Activated CD4-positive, alpha-beta T cell treated with anti-CD3 and anti-CD28 coated beads, Interleukin-2, amount 10 ng/mL, durations not matched to agents 24 days and 14 days (primary cell): ENCODE measurements at places on chromosomes 6 and 20. TPM values are rescaled to one million over a fixed set of nuclear protein-coding genes. Genes with fewer than 3 reads are reported as not detected.

ADGB gene
- not detected in 2 replicates for total RNA-seq

CSNK2A1 gene
- total RNA-seq: 179 TPM in 2 replicates

ARMH2 gene
- 0.30 and 0.31 TPM in 2 replicates for total RNA-seq

SLC35F1 gene
- total RNA-seq: 0.05 TPM in 1 of 2 replicates, not detected in the other

TNFRSF6B gene
- not detected in 2 replicates for total RNA-seq

MUCL3 gene
- not detected in 2 replicates for total RNA-seq

ZNF133 gene
- total RNA-seq: 10.2 and 10.5 TPM in 2 replicates

SNAP25 gene
- 3.0 and 3.6 TPM in 2 replicates for total RNA-seq

OR2B6 gene
- total RNA-seq: not detected in 2 replicates

SERPINB1 gene
- total RNA-seq: 76.1 and 79.9 TPM in 2 replicates

CRIP3 gene
- 0.43 and 0.79 TPM in 2 replicates for total RNA-seq

IL17A gene
- total RNA-seq: not detected in 2 replicates

SLCO4A1 gene
- 57.8 and 67.3 TPM in 2 replicates for total RNA-seq

ANKEF1 gene
- 0.24 and 0.58 TPM in 2 replicates for total RNA-seq

LY86 gene
- 1.2 TPM in 2 replicates for total RNA-seq

HIVEP1 gene
- total RNA-seq: 55.3 and 57.6 TPM in 2 replicates

TGM2 gene
- total RNA-seq: 0.05 TPM in 1 of 2 replicates, not detected in the other

MRAP2 gene
- total RNA-seq: not detected in 2 replicates

SPATS1 gene
- total RNA-seq: not detected in 2 replicates

LAMA4 gene
- not detected in 2 replicates for total RNA-seq
